Osteocyte (in vitro differentiated cells): ENCODE measurements at places on chromosomes 12 and 14. TPM values are rescaled to one million over a fixed set of nuclear protein-coding genes. Genes with fewer than 3 reads are reported as not detected.

- H3K4me1 ChIP-seq = peaks cover 48% of the 10 kb centered on the region
- H3K4me3 ChIP-seq = peak overlapping the region; percentile 82
- H3K27me3 ChIP-seq = no peaks in the 10 kb centered on the region
- peak overlapping the region; percentile 71 for H3K27ac ChIP-seq
These were observed 1.4 kb downstream of the PPM1A start for GRCh38 chr14:60250257-60251035.

- no peaks in the 10 kb centered on the region for H3K36me3 ChIP-seq
- peaks cover 6% of the 10 kb centered on the region for H3K27me3 ChIP-seq
- H3K4me1 ChIP-seq = no peaks in the 10 kb centered on the region
- no peak overlapping the region for H3K4me3 ChIP-seq
These were observed 186.6 kb upstream of the PLEKHG7 start for GRCh38 chr12:92516277-92516600.

DNA sequence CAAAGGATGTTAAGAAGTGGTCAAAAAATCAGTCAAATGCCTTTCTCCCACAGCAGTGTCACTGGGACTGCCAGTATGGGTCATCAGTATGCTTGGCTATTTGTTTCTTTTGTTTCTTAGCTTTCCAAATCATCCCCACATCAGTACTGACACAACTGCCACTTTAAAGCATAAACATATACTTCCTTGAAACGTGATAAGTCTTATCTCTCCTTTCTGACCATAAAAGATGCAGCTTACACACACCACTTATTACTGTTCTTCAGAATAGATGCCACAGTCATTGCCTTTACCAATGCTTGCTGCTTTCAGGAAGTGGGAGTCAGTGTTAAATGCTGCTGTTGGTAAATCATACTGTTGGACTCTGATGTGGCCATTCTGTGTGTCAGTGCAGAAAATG, 18.6 kb upstream of the GARIN2 start:
- no peak overlapping the region for H3K27ac ChIP-seq
- H3K36me3 ChIP-seq = peaks cover 6% of the 10 kb centered on the region
- peaks cover 5% of the 10 kb centered on the region for H3K4me1 ChIP-seq

Gene MYBPC1
- not detected in 2 replicates for total RNA-seq

Gene CLEC2A
- total RNA-seq = not detected in 2 replicates

Gene SLC25A47
- total RNA-seq = not detected in 2 replicates

DNA sequence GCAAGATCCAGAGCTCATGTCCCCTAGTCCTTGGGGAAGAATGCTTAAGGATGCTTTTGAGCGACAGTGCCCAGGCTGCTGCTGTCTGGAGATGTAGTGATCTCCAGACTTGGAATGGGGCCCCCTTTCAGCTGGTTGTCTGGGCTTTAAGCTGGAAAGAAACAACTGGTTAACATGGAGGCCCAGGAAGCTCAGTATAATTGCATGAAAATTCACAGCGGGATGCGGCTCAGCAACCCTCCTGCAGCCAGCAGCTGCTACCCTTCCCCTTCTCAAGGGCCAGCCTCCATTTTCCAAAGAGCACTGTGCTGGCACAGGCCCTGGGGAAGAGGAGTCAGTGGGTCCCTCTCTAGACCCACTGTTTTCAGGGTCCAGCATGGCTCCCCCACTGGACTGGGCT, 26.3 kb downstream of the RAB35 start:
- H3K36me3 ChIP-seq = peaks cover 12% of the 10 kb centered on the region
- no peak overlapping the region for H3K4me3 ChIP-seq
- H3K27ac ChIP-seq = no peak overlapping the region
- DNase-seq = no peak
- peaks cover 17% of the 10 kb centered on the region for H3K4me1 ChIP-seq
- H3K27me3 ChIP-seq = no peaks in the 10 kb centered on the region

- H3K4me1 ChIP-seq = peaks cover 29% of the 10 kb centered on the region
- peak overlapping the region; percentile 82 for H3K27ac ChIP-seq
- H3K4me3 ChIP-seq = no peak overlapping the region
- no peaks in the 10 kb centered on the region for H3K27me3 ChIP-seq
- DNase-seq = no peak
- H3K36me3 ChIP-seq = no peaks in the 10 kb centered on the region
These were observed 362.6 kb downstream of the DAD1 start for GRCh38 chr14:22226381-22226780.

Gene CLEC1B
- not detected in 2 replicates for total RNA-seq

DNA sequence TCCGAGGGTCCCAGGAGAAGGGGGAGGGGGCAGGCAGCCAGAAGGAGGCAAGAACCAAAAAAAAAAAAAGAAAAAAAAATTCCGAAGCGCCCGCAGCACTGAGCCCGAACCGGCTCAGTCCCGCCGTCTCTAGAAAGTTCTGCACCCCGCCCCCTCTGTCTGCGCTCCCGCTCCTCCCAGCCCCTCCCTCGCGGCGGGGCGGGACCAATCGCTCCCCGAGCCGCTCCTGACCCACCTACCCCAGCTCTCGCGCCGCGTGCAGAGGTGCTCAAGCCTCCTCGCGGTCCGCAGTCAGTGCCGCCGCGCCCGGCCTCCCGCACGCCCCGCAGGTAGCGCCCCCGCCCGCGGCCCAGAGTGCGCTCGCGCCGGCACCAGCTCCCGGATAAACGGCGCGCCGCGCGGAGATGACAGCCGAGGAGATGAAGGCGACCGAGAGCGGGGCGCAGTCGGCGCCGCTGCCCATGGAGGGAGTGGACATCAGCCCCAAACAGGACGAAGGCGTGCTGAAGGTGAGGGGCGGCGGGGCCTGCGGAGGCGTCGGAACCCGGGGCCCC, at the start of gene FKBP4:
Gene FKBP4 (plus strand): TSS at position 235 of the 554 bp plus-strand sequence. CDS start 170 bp downstream, at position 405.
- H3K4me1 ChIP-seq = peaks cover 10% of the 10 kb centered on the region
- no peaks in the 10 kb centered on the region for H3K27me3 ChIP-seq
- H3K27ac ChIP-seq = peak within 1 kb of the TSS; percentile 38
- DNase-seq = peak; percentile 93
- peaks cover 19% of the 10 kb centered on the region for H3K36me3 ChIP-seq
- peak within 1 kb of the TSS; percentile 83 for H3K4me3 ChIP-seq

DNA sequence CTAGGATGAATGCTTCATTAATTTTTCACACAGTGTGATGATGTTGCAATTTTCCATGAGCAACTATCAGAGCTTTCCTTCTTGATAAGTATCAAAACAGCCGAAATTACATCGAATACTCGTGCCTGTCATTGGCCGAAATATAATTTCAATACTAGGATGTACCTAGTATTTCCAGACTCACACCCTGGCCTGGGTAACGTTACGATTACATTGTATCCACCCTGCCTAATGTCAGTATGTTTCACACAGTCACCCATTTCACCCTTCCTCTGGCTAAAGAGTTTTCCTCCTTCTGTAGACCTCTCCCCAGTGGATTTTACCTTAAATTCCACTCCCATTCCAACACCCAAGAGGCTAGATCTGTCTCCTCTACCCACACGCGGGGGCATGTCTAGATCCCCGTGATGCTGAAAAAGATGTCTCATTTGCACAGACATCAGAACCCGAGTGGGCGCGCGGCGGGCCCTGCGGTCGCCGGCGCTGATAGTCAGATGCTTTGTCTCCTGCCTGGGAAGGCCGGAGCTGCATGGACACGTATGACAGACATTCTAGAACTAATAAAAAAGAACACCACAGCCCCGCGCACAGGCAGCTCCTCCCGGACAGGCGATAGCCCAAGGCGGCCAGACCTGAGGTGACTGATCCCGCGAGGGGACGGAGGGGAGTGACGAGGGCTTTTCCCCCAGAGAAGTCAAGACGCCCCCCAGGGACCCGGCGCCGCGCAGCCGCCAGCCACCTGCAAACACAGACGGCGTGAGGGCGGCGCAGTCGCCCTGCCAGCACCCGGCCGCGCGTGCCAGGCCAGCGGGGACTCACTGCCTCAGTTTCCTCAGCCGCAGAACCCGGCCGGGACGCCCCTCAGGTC, 723 bp downstream of the KIF21A start:
- H3K4me3 ChIP-seq = peak overlapping the region; percentile 86
- DNase-seq = no peak
- no peaks in the 10 kb centered on the region for H3K36me3 ChIP-seq
- peaks cover 13% of the 10 kb centered on the region for H3K4me1 ChIP-seq
